RPMI8226 (cell line): ENCODE measurements at places on chromosomes 3 and 15.

DNA sequence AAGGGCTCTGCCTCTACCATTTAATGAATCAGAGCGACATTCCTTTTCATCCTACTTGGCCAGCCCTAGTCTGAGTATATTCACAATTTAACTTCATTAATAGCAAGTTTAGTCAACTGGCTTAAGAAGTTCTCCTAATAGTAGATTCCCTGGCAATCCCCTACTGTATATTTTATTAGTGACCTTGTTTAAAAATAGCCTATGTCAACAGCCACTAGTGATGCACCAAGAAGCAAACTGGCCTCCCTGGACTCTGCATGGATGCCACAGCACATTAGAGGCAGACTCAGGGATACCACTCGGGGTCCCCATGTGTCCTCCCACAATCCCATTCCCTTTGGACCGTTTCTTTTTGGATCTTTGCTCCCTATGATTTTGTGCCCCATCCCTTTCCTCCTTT lies 83.6 kb downstream of the THSD4 start:
- DNase-seq = no peak

DNA sequence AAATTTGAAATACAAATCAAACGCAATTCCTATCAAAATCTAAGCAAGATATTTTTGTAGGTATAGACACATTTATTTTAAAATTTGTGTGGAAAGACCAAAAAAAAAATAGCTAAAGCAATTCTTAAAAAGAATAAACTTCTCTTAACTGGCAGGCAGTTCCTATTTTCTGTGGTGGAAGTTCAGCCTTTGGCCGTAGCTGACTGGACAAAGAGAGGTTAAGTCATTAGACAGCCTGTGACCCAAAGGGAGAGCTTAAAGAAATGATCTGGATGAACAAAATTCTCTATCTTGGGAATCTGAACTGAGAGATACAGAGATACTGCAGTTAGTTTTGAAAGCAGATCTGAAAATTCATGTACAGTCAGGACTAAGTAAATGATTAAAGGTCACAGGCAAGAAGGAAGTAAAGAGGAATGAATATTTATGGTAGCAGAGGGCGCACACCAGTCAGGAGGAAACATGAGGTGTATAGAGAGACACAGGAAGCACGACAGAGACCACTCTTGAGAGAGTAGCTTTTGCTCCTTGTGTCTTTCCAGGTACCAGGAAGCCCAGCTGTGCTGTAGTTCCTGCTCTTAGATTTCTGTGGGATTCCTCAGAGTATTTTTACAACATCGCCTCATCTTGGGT lies 57.5 kb downstream of the TPRG1 start:
- no peak for DNase-seq

DNA sequence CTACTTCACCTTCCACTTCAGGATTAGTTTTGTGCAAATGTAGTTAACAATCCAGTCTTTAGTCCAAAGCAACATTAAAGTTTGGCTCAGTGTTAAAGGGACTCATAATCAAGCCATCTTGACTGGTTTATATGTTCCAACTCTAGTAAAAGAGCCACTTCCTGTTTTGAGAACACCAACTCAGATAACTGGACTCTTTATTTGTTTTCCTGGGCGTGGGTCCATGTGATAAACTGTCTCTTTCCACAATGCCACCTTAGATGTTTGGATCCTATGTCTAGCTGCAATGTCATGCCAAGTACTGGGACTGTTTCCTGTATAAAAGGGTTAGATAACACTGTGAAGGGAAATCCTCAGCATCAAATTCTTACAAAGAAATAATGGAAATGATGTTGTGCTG lies 545.0 kb downstream of the PYDC2 start:
- DNase-seq = no peak

- DNase-seq = no peak
Observed at GRCh38 chr15:36344887-36345286, 234.5 kb upstream of the CDIN1 start.

DNA sequence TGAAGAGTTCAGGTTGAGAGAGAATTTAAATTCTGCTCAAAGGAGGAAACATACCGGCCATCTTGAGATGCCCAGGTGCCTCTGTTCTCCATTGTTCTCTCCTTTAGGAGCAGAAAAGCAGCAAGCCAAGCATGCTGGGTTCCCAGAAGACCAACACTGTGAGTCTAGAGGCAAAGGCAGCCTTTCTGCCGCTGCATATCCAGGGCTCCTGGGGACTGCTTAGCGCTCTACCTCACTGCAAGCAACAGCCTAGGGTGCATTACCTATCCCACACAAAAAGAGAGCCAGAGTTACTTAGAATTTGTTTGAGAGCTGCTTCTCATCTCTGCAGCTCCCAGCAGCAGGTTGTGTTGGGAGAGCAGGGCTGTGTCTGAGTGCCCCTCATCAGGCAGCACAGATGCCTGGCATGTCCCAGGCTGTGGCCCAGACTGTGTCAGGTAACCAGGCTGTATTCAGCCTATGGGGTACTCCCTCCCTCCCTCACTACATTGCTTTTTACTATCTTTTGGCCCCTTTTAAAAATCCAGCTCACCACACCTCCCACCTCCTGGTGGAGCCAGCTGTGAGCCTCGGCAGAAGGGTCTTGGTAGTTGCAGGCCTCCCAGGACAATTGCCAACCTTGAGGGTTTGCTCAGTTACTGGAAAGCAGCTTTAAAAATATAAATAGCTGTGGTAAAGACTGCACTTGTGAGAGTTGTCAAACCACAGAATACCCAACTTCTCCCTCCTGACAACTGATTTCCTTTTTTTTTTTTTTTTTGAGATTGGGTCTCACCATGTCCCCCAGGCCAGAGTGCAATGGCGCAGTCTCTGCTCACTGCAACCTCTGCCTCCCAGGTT lies 30.2 kb downstream of the BCL2L10 start:
- DNase-seq = peak; percentile 87

- peak; percentile 41 for DNase-seq
Observed at GRCh38 chr3:1439395-1439794, 346.6 kb downstream of the CNTN6 start.

DNA sequence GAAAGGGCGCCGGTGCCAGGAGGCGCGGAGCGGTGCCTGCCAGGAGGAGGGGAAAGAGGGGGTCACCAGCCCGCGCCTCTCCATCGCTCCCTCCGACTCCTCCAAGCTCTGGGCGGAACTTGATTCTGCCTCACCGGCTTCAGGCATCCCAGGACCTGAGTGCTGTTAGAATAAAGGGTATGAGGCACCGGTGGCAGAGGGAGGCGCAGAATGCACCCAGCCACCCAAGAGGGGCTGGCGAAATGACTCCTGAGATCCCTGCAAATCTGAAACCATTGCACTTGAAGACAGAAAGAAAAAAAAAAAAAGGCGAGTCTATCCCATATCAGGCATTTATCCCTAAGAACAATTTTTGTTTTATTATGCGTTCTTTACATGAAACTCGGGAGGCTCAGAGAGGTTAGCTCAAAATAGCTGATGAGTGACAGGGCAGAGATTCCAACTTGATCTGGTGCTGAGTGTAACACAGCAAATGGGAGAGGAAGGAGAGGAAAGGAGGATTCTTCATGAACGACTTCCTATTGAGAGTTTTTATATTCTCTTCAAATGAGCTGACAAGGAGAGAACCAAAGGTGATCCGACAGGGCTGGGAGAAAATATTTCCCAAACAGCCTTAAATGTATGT lies 157.0 kb upstream of the FRMD4B start:
- no peak for DNase-seq

DNA sequence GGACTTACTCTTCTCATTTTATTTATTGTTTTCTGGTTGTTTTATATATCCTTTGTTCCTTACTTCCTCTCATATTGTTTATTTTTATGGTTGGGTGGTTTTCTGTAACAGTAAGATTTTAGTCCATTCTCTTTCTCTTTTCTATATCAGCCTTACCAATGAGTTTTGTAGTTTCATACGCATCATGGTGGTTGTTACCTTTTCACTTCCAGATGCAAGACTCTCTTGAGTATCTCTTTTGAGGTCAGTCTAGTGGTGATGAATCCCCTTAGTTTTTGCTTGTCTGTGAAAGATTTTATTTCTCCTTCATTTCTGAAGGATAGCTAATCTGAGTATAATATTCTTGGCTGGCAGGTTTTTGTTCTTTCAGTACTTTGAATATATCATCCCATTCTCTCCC lies 57.1 kb upstream of the MFGE8 start:
- no peak for DNase-seq

GRCh38 chr3:51559411-51559888 lies 20.9 kb downstream of the RAD54L2 start:
- DNase-seq = no peak

DNA sequence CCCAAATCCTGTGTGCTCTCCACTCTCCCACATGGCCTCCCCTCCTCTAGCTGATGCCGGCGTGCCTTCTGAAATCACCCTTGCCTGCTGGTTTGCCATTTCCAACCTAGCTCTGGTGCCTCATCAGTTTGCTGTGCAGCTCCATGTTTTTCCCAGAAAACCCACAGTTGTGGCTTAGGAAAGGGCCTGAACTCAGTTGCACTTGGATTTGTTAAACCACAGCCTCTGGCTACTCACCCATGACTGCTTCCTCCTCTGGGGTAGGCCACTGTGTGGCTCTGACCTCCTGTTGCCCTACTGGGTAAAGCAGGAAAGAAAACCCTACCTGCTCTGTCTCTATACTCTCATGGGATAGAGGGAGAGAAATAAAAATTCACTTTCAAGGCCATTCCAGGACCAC lies 97.3 kb downstream of the DAPK2 start:
- no peak for DNase-seq

- DNase-seq = no peak
Observed at GRCh38 chr3:177041021-177041729, 156.1 kb downstream of the TBL1XR1 start.

DNA sequence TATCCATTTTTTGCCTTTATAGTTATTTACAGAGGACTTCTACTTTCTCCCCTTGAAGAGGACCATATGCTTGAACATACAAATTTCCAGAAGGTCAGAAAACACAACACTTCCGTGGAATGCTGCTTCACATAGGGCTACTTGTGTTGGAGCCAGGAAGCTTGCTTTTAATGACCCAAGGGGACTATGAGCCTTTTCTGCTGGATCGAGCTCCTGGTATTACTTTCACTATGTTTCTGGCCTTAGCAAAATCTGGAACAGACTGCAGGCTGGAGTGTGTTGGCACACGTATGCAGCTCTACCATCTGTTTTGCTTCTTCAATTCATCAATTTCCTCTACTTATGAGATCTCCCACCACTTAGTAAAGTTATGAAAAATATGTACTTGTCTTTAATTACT lies 69.3 kb upstream of the CBLB start:
- no peak for DNase-seq

DNA sequence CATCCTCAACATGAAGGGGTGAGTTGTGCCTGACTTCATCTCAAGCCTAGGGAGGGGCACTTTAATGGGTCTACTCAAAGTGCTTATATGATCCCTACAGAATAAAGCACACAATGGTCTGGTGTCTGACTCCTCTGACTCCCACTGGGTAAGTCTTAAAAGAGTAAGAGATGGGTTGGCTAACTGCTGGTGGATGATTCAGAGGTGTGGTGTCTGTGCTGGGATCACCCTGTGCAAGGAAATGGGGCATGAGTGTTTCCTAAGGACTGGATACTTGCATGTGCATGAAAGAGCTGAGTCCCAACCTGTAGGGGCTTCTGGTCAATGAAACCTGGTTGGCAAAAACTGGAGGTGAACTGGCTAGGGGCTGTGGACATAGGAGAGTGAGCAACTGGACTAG lies 158.8 kb downstream of the IL20RB start:
- DNase-seq = no peak

DNA sequence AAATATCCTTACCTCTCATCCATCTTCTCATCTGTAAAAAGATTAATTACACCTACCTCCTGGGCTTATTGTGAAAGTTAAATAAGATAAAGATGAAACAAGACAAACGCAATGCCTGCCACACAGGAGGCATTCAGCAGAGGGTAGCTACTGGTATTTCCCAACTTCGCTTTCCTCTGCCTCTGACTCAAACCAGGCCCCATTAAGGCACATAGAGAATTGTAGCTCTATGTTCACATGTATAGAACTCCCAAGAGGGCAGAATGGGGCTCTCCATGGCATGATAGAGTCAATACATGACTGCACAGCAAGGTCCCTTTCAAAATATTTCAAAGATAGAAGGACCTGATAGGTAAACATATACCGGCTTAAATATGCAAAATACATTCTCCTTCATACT lies 1.4 kb downstream of the LYSMD2 start:
- no peak for DNase-seq

DNA sequence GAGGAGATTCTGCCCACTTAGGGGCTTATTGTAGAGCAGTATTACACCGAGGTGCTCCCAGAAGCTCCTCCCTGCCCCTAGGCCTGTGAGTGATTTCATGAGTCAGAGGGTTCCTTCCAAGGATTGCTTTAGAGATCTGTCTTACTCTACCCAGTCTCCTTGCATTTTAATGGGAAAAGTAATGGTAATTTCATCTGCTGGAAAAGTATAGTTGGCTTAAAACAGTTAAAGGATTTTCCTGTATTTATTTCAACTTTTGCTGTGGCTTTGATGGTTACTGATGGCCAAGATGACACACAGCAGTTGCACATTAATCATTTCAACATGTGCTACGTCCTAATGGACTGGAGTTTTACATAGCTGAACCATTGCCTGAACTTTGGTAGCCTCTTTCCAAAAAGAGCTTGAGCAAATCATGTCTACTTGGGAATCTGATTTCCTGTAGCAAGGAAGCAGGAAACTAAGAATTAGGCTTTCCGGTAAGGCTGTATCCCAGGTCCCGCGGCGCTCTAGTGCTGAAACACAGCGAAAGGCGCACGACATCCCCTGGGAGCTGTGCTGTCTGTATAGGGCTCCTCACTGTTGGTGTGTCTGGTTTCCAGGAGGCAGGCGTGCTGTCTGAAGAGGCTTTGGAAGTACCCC lies 9.2 kb upstream of the PGPEP1L start:
- DNase-seq = no peak

GRCh38 chr15:69359722-69360121 lies 54.4 kb upstream of the KIF23 start:
- no peak for DNase-seq

DNA sequence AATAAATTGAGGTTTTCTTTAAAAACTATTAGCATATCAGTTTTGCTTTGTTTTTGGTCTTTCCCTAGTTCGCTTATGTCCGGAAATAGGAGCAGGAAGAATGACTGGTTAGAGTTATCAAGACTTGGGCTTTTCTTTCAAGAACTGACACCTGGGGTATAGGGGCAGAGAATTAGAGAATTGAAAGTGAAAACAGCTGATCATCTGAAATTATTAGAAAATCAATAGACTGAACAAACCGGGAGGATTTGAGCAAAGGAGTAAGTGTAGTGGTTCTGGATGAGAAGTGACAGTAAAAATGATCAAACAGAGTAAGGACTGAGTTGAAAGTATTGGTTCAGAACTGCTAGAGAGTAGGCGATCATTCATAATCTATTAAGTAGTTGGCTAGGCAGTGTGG lies 6.0 kb downstream of the MINDY2 start:
- DNase-seq = peak; percentile 49

DNA sequence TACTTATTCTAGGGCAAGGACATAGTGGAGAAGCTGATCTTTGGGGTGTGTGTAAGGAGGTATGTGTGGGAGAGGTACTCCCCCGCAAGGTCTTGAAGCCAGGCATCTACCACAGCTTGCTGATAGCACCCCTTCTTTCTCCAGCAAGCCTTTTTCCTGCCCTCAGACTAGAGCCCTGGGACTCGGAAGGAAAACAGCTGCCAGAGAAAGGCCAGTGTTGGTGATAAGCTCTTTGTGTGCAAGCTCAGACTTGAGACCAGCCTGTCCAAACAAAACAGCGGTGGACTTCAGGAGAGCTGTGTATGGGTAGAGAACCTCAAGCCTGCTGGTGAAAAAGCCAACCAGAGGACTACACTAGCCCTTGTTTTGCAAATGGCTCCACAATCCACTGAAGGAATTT lies 1028.6 kb downstream of the MCTP2 start:
- DNase-seq = no peak
